Thyroid gland (tissue), 4 donors: ENCODE measurements at places on chromosomes 12 and 14. TPM values are rescaled to one million over a fixed set of nuclear protein-coding genes. Genes with fewer than 3 reads are reported as not detected.

METTL25 gene
- 58.4 TPM for total RNA-seq

DNA sequence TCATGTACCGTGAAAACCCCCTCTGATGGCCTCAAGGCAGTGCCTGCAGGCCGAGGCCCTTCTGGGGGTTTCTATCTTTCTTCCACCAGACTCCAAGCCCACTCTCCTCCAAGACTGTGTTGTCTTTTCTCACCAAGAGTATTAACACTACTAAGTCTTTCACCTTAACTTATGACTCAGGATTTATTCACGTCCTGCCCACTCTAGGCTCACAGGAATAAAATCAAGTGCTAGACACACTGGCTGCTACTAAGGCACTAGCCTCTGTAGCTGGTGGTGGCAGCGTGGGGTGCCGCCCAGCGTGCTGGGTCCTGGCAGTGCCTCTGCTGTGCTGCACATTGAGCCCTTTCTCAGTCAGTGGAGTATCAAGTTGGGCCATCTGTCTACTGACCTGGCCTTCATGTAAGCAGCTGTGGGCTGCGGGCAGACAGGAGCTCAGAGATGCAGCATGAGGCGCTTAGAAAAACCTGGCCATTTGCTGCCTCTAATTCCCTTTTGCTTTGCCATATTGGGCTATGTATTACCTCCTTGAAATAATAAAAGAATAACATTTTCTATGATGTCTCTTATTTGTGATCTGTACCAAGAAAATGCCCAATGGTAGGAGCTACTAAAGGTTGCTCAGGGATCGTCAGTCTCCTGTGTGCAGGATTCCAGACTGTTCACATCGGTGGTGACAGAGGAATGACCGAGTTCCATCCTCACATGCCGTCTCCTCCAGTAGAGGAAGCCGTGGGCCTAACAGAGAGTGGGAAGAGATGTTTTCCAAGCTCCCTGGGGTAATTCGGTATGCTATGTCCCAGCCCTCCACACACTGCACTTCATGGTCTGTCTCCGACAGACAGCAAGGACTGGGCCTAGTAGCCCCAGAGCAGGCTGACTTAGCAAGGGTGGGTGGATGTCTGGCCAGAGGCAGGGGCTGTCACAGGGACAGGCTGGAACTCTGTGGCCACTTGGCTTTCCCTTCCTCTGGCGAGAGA, 39.9 kb downstream of the MAX start:
- H3K36me3 ChIP-seq, result peaks cover 14% of the 10 kb centered on the region
- no peak overlapping the region for H3K27ac ChIP-seq
- H3K4me1 ChIP-seq, result no peaks in the 10 kb centered on the region
- no peaks in the 10 kb centered on the region for H3K27me3 ChIP-seq
- no peak for DNase-seq

GRCh38 chr12:117120787-117121186, 21.6 kb upstream of the TESC start:
- no peaks in the 10 kb centered on the region for H3K36me3 ChIP-seq
- DNase-seq, result peak; percentile 41
- H3K27me3 ChIP-seq, result no peaks in the 10 kb centered on the region
- H3K27ac ChIP-seq, result no peak overlapping the region

TTC9 gene
- 6.9 TPM for total RNA-seq

KCNJ8 gene
- total RNA-seq, result 13.8 TPM
